M059J (cell line): ENCODE measurements at places on chromosomes 4 and X. TPM values are rescaled to one million over a fixed set of nuclear protein-coding genes. Genes with fewer than 3 reads are reported as not detected.

The AREG gene
- total RNA-seq, result not detected in 2 replicates

The FAT4 gene
- total RNA-seq, result 1.6 and 3.1 TPM in 2 replicates

The BRS3 gene
- total RNA-seq, result not detected in 2 replicates

The ADH1C gene
- total RNA-seq, result 0.05 and 0.57 TPM in 2 replicates

The VSIG1 gene
- total RNA-seq, result 0.15 TPM in 1 of 2 replicates, not detected in the other

The SSX2B gene
- total RNA-seq, result 0.25 and 0.98 TPM in 2 replicates

The CAPN6 gene
- total RNA-seq, result not detected in 2 replicates
